Stimulated activated CD8-positive, alpha-beta memory T cell treated with anti-CD3 and anti-CD28 coated beads, Interleukin-2, amount 100 ng/mL, for 1 hour (primary cell): ENCODE measurements at places on chromosomes 3 and 15.

GRCh38 chr3:188296761-188297612 is 143.0 kb downstream of the LPP start:
- no peak for DNase-seq

DNA sequence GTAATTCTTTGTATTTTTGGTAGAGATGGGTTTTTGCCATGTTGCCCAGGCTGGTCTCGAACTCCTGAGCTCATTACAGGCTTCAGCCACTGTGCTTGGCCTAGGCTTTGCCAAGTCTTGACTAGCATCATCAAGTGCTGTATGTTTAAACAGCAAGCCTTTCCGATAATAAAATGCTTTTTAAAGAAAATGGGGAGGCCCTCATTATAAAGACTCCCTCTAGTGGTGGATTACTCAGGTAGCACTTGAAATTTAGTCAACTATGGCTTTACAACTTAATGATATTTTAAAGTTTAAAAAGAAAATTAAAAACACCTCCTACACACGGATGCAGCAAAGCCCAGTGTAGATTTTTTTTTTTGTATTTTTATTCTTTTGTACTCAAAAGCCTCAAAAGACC is 213.6 kb downstream of the GAP43 start:
- no peak for DNase-seq

- no peak for DNase-seq
These were observed 216.6 kb upstream of the GRM7 start for GRCh38 chr3:6644070-6644929.

DNA sequence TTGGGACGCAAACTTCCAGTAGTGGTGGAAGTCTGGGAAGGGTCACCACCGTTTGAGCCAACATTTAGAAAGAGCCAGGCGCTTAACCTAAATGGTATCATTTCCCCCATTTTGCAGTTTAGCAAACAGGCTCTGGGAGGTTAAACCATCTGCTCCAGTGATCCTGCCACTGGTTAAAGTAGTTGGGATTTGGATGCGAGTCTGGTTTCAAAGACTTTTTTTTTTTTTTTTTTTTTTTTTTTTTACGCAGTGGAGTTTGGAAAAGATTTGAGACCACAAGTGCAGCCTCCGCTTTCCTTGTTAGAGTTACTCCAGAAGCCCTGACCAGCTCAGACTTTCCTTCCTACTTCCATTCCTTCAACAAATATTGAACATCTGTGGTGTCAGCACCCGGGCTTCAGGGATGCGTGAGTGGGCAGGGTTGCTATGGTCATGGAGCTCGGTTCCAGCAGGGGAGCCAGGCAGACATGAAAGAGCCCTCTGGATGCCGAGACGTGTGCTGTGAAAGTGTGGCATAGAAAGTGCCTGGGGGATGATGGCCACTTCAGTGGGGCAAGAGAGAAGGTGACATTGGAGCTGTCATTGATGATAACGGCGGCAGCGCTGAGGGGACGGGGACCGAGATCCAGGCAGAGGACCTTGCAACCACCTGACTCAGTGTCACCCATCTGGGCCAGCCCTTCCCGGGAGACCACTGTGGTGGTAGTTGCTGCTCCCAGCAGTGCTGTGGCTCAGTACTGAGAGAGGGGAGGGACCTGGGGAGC is 1.1 kb upstream of the RNU6-1 start:
- DNase-seq = no peak

DNA sequence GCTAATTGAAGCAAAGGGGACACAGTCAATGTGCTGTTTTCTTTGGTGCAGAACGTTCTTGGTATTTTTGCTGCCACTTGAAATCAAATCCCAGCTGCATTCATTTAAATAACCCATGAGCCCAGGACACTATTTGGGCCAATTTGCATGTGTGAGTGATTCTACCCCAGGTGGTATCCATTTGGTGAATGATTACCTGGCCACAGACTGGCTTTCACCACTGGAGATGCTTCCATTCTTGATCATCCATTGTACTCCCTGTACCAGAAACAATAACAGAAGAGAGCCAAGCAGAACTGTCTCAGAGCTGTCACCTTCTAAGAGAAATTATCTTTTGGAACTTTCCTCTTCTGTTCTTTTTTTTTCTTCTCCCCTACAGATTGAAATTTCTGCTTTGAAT is 139.7 kb upstream of the RARB start:
- DNase-seq = no peak

- DNase-seq = no peak
These were observed 8.6 kb downstream of the PARP9 start for GRCh38 chr3:122555275-122556071.

- no peak for DNase-seq
These were observed 451.6 kb upstream of the TPRG1 start for GRCh38 chr3:188720215-188720614.

DNA sequence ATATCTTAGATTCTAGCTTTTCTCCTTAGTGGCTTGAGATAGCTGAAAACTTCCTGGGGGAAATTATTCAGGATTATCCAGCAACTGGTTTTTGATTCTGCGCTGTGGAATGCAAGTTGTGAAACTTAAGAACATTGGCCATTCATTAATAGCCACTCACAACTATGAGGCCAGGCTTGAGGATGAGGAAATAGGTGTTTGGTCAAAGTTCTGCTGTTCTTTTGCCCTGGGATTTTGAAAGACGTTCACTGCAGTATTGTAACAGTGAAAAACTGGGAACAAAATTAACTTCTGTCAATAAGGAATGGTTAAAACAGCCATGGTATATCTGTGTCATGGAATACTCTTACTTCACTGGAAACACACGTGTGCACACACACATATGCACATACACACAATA is 44.1 kb downstream of the CTXND1 start:
- DNase-seq = no peak

DNA sequence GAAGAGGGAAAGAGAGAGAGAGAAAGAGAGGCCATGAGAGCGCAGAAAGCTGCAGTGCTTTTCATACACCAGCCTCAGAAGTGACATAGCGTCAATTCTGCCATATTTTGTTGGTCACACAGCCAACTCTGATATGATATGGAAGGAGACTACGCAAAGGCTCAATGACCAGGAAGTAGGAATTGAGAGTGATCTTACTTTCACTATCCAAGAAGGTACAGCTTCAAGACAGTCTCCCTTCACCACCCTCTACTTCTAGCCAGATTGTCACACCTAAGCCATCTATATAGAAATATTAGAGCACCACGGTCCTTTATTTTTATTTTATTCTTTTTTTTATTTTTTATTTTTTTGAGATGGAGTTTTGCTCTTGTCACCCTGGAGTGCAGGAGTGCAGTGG is 21.1 kb downstream of the PARP15 start:
- DNase-seq = no peak

- no peak for DNase-seq
These were observed 11.7 kb upstream of the WNT7A start for GRCh38 chr3:13891492-13892073.

DNA sequence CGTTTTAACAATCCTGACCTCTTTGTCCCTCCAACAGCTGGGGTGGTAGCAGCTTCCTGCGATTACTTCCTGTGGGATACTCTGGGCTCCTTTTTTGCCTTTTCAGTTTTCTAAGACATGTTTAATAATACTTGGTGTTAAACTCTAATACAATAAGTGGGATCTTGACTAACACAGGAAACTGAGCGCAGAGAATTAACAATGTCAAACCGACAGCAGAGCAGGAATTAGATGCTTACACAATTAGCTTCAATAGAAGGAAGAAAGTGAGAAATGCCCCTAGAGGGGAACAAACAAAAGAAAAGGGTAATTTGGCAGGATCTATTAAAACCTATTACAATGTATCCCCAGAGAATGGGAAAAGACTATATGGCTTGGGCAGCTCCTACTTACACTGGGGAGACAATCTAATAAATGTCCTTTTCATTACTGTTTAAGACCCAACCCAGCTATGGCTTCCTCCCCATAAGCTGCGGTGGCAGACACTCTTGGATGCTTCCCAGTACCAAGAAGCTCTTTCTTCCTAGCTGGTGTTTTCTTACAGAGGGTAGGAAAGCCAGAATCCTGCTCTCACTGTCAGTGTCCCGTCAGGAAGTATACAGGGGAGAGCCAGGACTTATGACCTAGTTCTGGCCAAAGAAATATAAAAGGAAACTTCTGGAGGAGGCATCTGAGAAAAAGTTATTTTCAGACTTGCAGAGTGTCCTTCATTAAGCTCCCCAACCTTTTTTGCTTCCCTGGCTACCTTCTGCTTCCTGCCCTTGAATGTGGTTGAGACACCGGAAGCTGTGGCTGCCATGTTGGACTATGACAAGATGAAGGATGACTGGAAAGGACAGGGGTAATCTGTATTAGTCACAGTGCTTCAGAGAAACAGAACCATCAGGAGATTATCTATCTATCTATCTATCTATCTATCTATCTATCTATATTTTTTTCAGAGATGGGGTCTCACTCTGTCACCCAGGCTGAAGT is 194.1 kb upstream of the KBTBD8 start:
- DNase-seq = no peak

- DNase-seq = no peak
These were observed 81.8 kb upstream of the UBE2E1 start for GRCh38 chr3:23723930-23724329.

GRCh38 chr15:71683411-71684274 is 126.7 kb upstream of the NR2E3 start:
- DNase-seq = no peak

DNA sequence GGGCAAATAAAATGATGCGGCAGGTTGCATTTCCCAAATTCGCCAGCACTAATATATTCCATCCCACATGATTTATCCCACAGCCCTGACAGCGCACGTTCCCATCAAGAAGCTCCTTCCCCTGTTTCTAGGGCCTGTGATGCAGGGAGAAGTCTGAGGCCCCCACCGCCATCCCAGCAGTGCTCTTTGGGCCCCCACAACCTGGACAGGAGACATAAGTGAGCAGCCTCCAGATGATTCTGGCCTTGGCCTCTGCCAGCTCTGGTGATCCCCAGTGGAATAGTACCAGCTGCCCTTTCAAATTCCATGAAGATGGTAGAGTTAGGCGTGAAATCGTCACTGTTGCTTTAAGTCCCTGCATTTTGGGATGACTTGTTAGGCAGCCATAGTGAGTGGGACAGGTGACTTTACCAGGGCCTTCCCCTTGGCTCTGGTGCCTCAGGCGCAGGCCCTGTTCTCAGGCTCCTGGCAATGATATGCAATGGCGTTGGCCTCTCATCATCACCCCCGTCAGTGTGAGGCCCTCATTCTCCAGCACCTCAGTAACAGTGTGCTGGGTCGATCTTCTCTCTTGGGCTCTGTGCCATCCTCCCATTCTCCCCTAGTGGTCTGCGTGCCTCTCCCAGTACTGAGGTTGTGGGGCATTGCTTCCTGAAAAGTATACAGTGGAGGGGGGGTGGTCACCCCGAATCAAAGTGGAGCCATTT is 263.7 kb downstream of the OCA2 start:
- DNase-seq = no peak

- no peak for DNase-seq
These were observed 502.1 kb upstream of the RASGRP1 start for GRCh38 chr15:39066677-39067076.

GRCh38 chr3:182739619-182740018 is 53.7 kb upstream of the ATP11B start:
- DNase-seq = no peak

DNA sequence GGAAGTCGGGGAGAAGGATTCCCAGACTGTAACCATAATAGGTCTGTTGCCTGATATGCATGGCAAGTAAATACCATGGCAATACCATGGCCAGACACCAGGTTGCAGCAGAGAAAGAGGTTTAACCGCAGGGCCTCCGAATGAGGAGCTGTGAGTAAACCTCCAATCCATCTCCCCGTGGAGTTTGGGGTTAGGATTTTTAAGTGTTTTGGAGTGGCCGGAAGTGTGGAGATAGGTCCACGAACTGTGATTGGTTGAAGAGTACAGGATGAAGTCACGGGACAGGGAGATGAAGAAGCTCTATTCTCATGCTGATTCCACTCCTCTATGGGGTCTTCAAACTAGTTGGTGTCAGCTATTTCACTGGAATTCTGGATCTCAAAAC is 127.9 kb downstream of the ST8SIA2 start:
- DNase-seq = no peak

GRCh38 chr3:13011573-13012220 is 61.5 kb downstream of the IQSEC1 start:
- DNase-seq = peak; percentile 62

DNA sequence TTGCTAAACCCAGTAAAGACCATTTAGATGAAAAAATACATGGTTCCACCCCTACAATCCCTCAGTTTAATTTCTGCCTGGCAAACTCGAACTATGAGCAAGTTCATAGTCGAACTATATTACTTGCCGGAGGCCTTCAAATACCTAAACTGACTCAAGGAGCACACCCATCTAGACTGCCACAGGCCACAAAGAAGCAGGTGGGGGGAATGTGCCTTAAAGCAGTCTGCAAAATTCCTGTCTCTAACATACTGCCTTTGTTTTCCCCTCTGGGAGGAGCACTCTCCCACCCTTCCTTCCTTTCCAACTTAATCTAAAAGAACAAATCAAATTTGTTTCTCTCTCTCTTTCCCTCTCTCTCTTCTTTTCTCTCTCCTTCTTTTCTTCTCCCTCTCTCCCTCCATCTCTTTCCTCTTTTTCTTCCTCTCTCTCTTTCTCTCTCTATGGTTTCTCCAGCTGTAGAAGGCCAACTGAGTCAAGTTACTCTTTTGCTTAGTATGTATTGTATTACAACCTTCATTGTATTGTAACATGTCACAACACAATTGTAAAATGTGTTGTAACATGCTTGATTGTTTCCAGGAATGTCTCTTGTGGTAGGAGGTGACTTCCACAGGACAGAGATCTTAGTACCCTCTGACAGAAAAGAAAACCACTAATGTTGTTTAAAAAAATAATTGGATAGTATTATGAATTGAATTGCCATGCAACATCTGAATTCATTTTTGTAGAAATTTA is 496.3 kb downstream of the ROBO2 start:
- DNase-seq = no peak

DNA sequence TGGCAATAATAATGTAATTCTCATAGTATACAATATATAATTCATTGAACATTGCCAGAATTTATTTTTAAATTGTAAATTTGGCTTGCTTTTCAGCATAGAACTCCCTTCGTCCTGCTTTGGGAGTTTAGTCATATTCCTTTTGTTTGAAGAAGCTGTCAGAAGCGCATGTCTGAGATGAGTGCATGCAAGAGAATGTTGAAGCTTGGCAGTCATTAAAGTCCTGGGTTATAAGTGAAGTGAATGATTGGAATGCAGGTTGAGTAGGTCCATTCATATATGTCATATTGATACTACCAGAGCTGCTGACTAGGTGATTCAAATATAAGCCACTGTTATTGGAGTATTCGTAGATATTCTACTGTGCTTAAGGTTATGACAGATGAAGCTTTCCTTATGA is 243.6 kb upstream of the MDFIC2 start:
- DNase-seq = no peak

GRCh38 chr3:112857526-112857925 is 10.9 kb upstream of the CD200R1L start:
- no peak for DNase-seq

GRCh38 chr15:42139596-42139995 is 16.8 kb downstream of the PLA2G4F start:
- DNase-seq = no peak

DNA sequence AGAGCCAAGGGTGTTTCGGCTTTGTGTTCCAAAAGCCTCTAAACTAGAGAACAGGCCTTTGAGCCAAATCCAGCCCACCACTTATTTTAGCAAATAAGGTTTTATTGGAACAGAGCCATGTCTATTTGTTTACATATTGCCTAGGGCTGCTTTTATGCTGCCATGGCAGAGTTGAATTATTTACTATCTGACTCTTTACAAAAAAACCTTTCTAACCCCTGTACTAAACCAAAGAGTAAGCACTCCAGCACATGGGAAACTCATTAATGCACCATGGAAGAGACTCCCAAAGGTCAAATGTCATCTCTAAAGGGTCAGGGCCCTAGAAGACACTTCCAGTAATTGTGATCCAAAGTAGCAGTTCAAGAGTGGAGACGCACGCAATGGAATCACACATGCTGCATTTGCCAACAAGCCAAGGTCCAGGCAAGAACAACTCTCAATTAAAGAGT is 22.3 kb downstream of the OSBPL10 start:
- no peak for DNase-seq
